ENCODE measurements at places on chromosomes 3 and 15. TPM values are rescaled to one million over a fixed set of nuclear protein-coding genes. Genes with fewer than 3 reads are reported as not detected.

The AQP9 gene
- 1.4 TPM for total RNA-seq

The FOXL2NB gene
- not detected for total RNA-seq

The ECT2 gene
- 15.5 TPM for total RNA-seq

The CSPG5 gene
- total RNA-seq, result 0.16 TPM

The CSTA gene
- 4.6 TPM for total RNA-seq

The DZIP1L gene
- total RNA-seq, result 22.3 TPM

The NEIL1 gene
- 42.9 TPM for total RNA-seq

The GOLGA8K gene
- total RNA-seq, result 1.6 TPM

The TMC3 gene
- total RNA-seq, result not detected

The CLSTN2 gene
- 12.0 TPM for total RNA-seq

The EPHA3 gene
- total RNA-seq, result 6.5 TPM

The DUOX1 gene
- total RNA-seq, result 1.6 TPM

The FANCD2OS gene
- not detected for total RNA-seq

The ETFA gene
- total RNA-seq, result 90.1 TPM

The HRG gene
- 0.35 TPM for total RNA-seq

The ZMYND10 gene
- 14.2 TPM for total RNA-seq

The GP5 gene
- 0.22 TPM for total RNA-seq

The ANKRD34C gene
- not detected for total RNA-seq

The CHRNA7 gene
- 1.6 TPM for total RNA-seq

The ATP13A4 gene
- 3.7 TPM for total RNA-seq

The PIERCE2 gene
- 2.7 TPM for total RNA-seq

The NUP210 gene
- 22.9 TPM for total RNA-seq

The TM6SF1 gene
- total RNA-seq, result 10.4 TPM

The ARHGEF26 gene
- total RNA-seq, result 4.8 TPM

The CDHR4 gene
- total RNA-seq, result 0.54 TPM

The CCDC191 gene
- total RNA-seq, result 11.7 TPM

The SLC2A2 gene
- total RNA-seq, result 12.6 TPM

The GNAT1 gene
- total RNA-seq, result not detected

The SLC22A13 gene
- total RNA-seq, result 0.16 TPM

Data from kidney (tissue), 22 donors.